ENCODE measurements at places on chromosomes 11 and 22.

DNA sequence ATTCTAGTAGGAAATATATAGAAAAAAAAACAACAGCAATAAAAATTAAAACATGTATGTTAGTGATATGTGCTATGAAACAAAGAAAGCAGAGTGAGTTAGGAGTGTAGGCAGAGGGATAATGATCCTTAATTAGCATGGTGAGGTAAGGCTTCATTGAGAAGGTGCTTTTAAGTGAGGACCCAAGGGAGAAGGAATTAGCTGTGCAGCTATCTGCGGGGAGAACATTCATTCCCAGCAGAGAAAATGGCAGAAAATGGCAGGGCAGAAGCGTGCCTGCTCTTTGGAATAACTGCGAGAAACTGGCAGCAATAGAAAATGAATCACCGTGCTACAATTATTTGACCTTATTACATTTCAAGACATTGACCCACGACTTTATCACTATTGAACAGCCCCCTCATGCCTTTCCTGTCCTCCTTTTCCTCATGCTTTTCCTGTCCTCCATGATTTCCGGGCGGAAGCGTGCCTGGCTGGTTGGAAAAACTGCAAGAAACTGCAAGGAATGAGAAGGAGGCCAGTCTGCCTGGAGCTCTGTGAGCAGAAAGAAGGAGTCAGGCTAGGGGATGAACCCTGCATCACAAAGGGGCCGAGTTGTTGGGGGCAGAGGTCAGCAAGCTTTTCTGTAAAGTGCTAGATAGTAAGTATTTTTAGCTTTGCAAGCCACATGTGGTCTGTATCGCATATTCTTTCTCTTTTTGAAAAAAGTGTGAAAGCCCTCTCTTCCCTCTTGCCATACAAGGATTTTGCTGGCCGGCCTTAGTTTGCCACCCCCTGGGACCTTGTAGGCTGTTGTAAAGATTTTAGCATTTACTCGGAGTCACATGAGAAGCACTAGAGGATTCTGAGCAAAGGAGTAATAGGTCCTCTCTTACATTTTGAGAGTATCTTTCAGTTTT lies 37.1 kb upstream of the SWAP70 start:
- DNase-seq: no peak

DNA sequence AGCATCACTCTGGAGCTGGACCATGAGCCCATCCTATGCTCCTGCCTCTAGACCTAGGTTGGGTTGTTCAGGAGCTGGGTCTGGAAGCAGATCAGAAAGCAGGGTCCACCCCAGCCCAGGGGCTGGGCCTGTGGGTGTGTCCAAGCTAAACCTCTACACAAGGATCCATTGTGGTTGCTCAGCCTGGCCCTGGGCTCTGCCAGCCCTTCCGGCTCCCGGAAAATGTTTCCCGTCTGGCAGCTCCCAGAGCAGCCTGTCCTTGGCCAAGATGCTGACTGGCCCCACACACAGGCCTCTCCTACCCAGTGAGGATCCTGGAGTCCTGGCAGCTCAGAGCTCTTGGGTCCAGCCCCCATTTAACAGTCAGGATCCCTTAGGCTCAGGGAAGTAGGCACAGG lies 35.3 kb upstream of the FCHSD2 start:
- no peak for DNase-seq

GRCh38 chr11:59598961-59599360 lies 16.6 kb downstream of the OSBP start:
- no peak for DNase-seq

DNA sequence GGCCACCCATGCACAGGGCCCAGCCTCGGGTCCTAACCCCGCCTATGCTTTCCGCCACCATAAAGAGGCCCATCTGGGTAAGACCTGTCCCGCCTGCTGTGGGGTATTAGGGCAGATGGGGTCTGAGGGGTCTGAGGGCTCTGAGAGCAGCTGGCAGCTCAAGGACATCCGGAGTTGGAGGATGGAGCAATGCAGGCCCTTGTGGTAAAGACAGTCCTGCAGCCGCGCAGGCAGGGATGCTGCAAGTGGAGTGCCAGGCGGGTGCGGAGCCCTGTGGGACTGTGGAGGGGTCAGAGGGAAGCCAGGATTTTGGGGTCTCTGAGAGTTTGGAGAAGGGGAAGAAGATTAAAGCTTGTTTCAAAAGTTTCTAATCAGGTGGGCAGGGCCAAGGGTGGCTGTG lies 81.3 kb upstream of the PITPNB start:
- DNase-seq: no peak

DNA sequence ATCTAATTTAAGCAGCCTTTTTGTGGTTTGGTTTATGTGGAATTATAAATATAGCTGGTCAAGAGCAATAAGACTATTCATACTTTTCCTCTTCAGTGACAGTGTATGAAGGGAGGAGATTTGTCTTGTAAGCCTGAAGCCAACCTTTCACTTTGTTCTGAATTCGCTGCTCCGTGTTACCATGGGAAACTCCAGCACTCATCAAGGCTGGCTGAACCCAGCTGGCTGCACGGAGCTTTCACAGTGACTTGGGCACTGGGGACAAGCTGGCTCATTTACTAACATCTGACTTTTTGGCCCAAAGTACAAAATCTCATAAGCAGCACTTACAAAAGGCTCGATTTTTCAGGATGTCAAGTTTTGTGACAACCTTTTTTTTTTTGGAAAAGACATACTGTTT lies 120.4 kb upstream of the GRIA4 start:
- no peak for DNase-seq

- DNase-seq: no peak
These were observed 123.3 kb upstream of the B3GAT1 start for GRCh38 chr11:134535029-134536025.

DNA sequence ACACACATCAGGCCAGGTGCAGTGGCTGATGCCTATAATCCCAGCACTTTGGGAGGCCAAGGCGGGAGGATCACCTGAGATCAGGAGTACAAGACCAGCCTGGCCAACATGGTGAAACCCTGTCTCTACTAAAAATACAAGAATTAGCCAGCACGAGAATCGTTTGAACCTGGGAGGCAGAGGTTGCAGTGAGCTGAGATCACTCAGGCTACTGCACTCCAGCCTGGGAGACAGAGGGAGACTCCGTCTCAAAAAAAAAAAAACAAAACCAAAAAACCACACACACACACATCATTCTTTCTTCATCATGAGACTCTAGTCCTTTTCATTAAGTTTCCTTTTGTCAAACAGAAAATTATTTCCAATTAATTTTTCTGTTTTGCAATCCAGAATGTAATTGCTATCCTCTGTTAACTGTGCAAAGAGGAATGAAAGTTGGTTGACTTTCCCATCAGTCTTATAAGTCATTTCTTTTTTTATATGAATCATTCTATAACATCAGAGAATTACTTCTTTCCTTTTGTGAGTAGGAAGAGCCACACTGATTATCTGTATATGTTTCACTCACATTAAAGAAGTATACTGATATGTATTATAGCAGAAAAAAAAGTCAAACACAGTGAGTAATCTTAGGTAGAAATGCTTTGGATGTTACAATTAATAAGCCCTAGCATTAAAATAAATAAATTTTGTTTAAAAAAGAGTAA lies 52.2 kb downstream of the HORMAD2 start:
- no peak for DNase-seq

- DNase-seq: no peak
These were observed 69.7 kb downstream of the MYO7A start for GRCh38 chr11:77197626-77198320.

DNA sequence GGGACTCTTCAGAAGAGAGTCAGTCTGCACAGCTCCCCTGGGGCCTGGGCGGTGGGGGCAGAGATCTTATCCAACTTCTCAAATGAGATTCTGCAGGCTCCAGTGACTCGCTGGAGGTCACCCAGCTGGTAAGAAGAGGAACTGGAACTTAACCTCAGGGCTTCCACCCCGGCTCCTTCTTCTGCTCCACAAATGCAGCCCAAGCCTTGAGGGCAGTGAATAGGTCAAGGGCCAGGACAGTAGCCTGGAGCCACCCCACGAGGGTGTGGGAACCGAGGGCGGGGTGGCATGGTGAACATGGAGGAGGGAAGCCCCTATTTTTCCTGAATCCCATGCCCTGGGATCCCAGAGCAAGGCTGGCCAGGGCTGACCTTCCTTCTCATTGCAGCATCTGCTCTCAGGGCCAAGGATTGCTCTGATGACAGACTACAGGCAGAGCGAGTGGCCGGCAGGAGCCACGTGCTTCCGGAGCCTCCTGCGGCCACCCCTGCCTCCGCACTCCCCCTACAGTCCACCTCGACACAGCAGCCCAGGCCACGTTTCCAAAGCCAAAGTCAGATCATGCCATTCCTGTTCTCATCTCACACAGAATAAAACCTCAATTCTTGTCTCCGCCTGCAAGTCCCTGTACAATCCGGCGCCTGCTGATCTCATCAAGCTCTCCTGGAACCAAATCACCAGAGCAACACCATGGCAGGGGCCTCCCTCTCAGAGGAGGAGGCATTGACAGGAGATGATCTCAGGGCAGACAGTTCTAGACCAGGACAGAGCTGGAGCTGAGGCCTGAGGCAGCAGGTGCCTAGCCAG lies 21.1 kb upstream of the UPK3A start:
- no peak for DNase-seq

- DNase-seq: no peak
These were observed 13.2 kb downstream of the C11orf87 start for GRCh38 chr11:109435121-109435742.

DNA sequence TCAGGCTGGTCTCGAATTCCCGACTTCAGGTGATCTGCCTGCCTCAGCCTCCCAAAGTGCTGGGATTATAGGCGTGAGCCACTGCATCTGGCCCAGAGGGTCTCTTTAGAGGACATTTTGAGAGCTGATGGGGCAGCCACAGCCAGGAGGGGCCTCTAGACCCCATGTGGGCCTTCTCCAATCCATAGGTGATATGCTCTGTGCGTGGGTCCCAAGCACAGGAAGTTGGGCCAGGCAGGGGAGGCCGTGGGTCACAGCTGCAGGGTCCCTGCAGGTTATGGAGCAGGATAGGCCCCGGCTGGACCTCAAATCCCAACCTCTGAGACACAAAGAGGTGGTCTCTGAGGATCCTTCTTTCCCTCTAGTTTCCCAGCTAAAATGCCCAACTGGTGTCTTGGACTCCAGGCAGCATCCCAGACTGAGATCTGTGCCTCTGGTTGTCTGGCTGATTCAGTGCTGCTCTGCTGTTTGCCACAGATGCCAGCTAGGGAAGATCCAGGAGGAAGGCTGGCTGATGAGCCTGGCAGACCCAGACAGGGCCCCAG lies 1.5 kb downstream of the LRRC75B start:
- no peak for DNase-seq

- DNase-seq: no peak
These were observed 801 bp downstream of the SESN3 start for GRCh38 chr11:95229993-95230809.

- no peak for DNase-seq
These were observed 55.0 kb upstream of the ARFGAP3 start for GRCh38 chr22:42912059-42912458.

DNA sequence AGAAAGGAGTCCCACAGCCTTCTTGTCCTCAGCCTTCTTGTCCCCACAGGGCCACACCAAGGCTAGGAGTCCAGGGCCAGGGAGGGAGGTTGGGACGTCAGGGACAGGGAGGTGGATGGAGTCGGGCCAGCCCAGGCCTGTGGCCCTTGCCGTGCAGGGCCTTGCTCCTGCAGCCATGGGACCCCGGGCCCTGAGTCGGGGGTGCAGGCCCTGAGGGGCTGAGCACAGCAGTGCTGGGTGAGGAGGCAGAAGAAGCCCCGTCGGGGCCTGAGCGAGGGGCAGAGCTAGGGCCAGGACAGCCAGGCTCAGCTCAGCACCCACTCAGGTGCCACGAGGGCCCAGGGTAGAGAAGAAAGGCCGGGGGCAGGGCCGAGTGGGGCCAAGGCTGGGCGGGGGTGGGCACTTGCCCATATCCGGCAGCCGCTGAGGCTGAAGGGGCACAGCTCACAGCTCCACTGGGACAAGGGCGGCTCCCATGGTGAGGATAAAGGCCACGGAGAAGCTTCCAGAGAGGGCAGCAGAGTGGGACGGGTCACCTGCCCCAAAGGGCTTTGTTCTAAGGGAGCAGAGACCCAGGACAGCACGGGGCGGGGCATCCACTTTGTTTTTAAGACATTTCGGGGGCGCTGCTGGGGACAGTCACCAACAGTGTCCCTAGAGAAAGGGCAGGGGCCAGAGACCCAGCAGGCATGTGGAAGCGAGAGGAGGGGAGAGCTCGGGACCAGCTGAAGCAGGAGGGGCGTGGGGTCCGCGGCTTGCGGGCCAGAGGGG lies 3.6 kb downstream of the MLC1 start:
- no peak for DNase-seq

- DNase-seq: peak; percentile 10
These were observed at the start of gene PRAME for GRCh38 chr22:22558972-22559603. TSS of gene PRAME (minus strand) at chr22:22559265. CDS start at chr22:22556832, 2,433 bp downstream.

GRCh38 chr11:117820071-117820470 lies 4.5 kb downstream of the FXYD2 start:
- DNase-seq: no peak

DNA sequence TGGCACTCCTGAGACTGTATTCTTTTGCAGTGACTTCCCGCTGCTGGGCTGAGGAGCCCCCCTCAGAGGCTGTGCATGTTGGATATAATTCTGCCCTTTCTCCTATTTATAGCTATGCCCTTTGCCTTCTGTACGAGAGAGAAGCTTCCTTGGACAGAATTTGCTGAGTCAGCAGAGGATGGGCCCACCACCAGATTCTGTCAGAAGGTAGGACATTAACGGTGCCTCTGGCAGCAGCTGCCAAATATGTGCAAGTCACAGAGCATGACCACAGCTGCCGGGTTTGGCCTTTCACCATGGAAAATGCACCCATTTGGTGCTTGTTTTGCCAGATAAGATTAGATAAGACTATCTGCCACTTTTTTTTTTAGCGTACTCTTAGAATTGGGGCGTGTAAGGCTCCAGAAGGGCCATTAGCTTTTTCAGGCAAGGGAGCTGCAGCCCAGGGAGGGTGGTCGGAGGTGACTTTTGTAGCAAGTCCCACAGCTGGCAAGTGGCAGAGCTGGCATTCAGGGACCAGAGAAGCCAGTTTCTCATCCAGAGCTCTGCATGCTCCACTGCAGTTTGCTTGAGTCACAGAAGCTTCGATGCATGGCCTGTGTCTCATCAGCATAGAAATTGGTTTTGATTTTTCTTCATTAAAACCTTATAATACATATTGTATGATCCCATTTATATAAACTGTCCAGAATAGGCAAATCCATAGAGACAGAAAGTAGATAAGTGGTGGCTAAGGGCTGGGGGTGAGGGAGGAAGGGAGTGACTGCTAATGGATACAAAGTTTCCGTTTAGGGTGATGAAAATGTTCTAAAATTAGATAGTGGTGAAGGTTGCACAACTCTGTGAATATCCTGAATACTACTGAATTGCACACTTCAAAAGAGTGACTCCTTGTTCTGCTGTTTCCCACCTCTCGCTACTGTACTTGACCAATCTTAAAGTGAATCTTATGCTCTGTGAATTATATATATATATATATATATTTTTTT lies 15.8 kb downstream of the UPB1 start:
- DNase-seq: no peak

- DNase-seq: no peak
These were observed 162.8 kb downstream of the RCN1 start for GRCh38 chr11:32253706-32254105.
